ENCODE measurements at places on chromosomes 16 and 17.

DNA sequence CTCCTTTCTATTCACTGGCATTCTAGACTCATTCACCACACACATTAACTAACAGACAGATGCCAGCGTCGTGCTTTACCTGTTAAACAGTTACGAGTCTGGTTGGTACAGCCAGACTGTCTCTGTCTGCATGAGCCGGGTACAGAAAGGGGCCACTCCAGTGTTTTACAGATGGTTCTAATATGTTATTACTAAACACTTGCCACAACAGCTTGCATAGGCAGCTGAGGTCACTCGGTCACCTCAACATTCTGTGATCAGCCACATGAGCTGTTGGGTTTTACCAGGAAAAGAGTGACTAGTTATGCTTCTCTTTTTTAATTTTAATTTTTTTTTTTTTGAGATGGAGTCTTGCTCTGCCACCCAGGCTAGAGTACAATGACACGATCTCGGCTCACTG is 25.2 kb downstream of the CD300A start:
- no peak for DNase-seq

GRCh38 chr16:22206842-22207714 is 1.0 kb downstream of the EEF2K start:
- peak; percentile 56 for DNase-seq

- no peak for DNase-seq
Observed at GRCh38 chr17:2240541-2240940, 63.0 kb downstream of the SMG6 start.

- DNase-seq: no peak
Observed at GRCh38 chr17:78238823-78239488, 7.5 kb downstream of the TMEM235 start.

DNA sequence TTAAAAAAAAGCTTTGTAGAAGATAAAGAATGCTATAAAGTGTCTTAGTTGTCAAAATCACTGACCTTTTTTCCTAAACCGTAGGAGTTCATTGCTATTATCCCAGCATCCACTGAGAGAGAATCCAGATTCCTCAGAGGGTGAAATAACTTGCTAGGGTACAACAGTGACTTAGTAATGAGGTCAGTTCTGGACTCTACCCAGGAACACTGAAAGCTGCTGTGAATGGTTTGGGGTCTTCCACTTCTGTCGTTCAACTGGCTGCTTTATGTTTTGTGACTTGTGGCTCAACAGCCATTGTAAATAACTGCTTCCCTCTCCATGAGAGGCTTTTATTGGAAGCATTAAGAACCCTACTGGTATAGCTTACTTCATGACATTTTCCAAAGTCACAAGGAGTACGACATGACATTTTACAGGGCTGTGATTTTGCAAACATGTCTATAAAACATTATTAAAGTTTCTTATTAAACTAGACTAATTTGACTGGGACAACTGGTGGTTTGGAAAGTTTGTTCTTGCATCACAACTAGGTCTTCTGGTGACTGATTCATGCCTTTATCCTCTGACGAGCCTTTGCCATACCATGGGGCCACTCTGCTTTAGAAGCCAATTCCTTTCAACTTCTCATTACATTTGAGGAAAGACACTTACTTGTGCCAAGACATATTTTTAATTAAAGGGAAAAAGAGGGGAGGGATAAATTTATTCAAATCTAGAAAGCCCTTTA is 92.2 kb upstream of the CDH11 start:
- DNase-seq: no peak

DNA sequence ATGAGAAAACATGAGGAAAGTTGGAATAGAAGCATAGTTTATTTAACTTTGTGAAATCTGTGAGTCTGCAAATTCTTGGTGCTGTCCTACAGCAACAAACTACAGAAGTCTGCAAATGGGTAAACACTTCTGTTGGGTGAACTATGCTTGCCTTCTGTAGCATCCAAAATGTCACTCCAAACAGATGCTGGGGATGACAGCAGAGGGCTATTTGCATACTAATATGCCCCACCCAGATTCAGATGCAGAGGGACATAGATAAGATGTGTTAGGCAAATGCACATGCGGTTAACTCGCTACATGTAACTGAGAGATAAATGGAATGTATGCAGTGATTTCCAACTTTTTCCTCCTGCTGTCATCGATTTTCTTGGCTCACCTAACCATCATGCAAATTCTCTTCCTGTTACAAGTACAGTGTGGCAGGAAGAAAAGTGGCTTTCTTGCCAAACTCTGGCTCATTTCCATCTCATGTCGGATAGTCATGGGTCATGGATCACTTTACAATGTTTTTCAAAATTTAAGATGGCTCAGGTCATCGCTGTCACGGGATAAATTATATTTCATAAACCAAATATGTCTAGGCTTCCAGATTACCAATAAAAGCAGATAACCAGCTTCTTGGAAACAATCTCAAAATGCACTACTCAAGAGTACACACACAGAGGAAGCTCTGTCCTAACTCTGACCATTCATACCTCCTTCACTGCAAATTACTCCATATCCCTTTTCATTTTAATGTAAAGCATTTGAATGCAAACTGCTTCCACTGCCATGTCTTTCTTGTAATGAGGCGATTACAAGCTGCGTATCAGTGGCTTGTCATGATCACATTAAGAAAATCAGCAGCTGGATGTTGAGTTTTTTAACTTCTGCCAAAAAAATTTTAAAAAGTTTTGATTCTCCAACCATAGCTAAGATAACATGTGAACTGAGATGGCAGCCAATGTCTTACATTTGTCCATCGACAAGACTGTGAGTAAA is 47.7 kb downstream of the ADAMTS18 start:
- no peak for DNase-seq
